ENCODE measurements at places on chromosomes 3 and 15.

DNA sequence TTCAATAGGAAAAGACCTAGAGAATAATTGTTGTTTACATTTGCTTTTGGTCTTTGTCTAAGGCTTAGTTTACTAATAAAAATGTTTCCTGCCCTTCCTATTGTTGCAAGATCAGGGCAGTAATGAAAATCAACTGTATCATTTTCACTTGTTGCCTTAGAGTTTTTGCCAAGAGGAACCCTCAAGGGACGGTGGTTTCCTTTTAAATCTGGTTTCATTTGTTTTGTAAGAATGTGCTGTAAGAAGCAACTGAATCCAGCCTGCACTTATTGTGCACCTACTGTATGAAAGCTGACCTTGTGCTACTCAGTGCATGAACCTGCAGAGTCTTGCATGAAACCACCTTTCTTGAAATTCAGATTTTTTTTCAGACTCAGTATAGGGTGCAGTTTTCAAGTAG, 5.3 kb downstream of the IGF1R start:
- H3K36me3 ChIP-seq, result peaks cover 10% of the 10 kb centered on the region
- H3K4me1 ChIP-seq, result peaks cover 28% of the 10 kb centered on the region
- no peak overlapping the region for H3K4me3 ChIP-seq
- H3K27ac ChIP-seq, result no peak overlapping the region

GRCh38 chr15:74378848-74379247, 11.4 kb upstream of the CYP11A1 start:
- H3K4me1 ChIP-seq, result peaks cover 13% of the 10 kb centered on the region
- peak; percentile 40 for DNase-seq
- H3K4me3 ChIP-seq, result no peak overlapping the region
- no peak overlapping the region for H3K27ac ChIP-seq
- H3K36me3 ChIP-seq, result no peaks in the 10 kb centered on the region
- H3K27me3 ChIP-seq, result no peaks in the 10 kb centered on the region

DNA sequence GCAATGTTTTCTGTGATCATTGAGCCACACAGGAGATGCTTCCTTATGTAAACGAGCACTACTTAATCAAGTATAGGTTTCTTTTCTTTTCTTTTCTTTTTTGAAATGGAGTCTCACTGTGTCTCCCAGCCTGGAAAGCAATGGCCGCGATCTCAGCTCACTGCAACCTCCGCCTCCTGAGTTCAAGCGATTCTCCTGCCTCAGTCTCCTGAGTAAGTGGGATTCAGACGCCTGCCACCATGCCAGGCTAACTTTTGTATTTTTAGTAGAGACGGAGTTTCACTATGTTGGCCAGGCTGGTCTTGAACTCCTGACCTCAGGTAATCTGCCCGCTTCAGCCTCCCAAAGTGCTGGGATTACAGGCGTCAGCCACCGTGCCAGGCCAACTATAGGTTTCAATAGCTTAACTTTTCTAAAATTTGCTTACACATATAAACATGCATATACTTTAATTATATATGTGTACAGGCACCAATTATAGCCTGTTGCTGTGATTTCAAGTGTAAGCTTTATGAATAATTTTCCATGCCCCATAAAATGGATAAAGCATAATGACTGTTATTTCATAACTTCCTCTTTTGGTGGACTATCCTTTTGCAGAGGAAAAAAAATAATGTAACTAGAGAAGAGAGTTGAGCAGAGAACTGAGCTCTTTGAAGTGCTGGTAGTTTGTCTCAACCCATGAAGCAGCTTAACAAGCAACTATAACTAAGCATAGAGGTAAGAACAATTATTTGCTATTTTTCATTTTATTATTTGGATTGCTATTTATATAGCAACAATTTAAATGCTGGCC, 24.8 kb upstream of the MBNL1 start:
- no peak for DNase-seq
- no peak overlapping the region for H3K27ac ChIP-seq
- H3K4me3 ChIP-seq, result no peak overlapping the region
- no peaks in the 10 kb centered on the region for H3K27me3 ChIP-seq
- H3K4me1 ChIP-seq, result peaks cover 31% of the 10 kb centered on the region
- no peaks in the 10 kb centered on the region for H3K36me3 ChIP-seq

- H3K4me3 ChIP-seq, result no peak overlapping the region
- H3K4me1 ChIP-seq, result no peaks in the 10 kb centered on the region
- H3K27me3 ChIP-seq, result no peaks in the 10 kb centered on the region
- DNase-seq, result no peak
Measured at GRCh38 chr3:95719481-95719880, 1094.9 kb upstream of the EPHA6 start.

GRCh38 chr3:133283958-133284807, 115.7 kb upstream of the BFSP2 start:
- no peak overlapping the region for H3K27ac ChIP-seq
- no peaks in the 10 kb centered on the region for H3K36me3 ChIP-seq
- no peak for DNase-seq
- no peak overlapping the region for H3K4me3 ChIP-seq
- H3K4me1 ChIP-seq, result no peaks in the 10 kb centered on the region

DNA sequence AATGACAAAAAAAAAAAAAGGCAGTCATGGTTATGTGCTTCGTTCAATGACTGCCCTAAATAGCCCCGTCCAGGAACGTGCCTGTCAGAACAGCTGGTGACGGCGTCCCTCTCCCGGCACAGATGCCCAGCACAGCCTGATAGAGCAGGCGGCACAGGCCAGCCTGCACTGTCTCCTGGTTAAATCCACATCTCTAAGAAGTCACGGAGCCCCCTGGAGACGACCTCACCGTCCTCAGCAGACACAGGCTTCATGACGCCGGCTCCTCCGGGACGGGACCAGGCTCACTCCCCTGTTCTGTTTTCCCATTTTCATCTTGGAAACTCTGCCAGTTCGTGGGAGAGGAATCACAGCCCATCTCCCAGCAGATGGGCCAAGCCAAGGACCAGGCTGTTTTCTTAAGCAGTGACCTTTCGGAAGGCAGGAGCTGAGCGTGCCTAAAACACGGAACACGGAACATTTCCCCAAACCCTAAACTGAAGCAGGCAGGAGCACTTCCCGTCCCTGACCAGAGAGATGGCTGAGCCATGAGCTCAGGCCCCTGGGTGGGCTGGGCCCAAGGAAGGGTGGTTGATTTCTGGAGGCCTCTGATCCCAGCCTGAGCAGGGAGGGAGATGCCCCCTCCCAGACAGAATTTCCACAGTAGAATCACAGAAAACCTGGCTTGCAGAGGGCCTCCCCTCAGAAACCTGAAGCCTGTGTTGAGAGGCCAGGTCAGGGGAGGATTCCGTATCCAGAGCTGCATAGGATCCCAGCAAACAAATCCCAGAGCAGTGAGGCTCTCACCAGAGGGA, 35.9 kb downstream of the ADCY5 start:
- no peaks in the 10 kb centered on the region for H3K27me3 ChIP-seq
- no peak overlapping the region for H3K4me3 ChIP-seq
- no peaks in the 10 kb centered on the region for H3K4me1 ChIP-seq
- no peak for DNase-seq
- no peak overlapping the region for H3K27ac ChIP-seq

GRCh38 chr3:180278583-180279188, 241.9 kb upstream of the PEX5L start:
- no peak overlapping the region for H3K27ac ChIP-seq
- no peaks in the 10 kb centered on the region for H3K4me1 ChIP-seq
- H3K27me3 ChIP-seq, result no peaks in the 10 kb centered on the region
- no peak overlapping the region for H3K4me3 ChIP-seq
- no peaks in the 10 kb centered on the region for H3K36me3 ChIP-seq
